Activated T-helper 9 cell treated with anti-CD3 and anti-CD28 coated beads, Interleukin-2, amount 50 U/mL, for 16 hours (primary cell): ENCODE measurements at places on chromosomes 2 and 18.

- no peak for DNase-seq
These were observed 54.1 kb downstream of the DYSF start for GRCh38 chr2:71507476-71507875.

GRCh38 chr2:31707992-31708391 is 127.3 kb upstream of the SRD5A2 start:
- DNase-seq: no peak

GRCh38 chr18:59377613-59378337 is 18.7 kb upstream of the LMAN1 start:
- DNase-seq: no peak

DNA sequence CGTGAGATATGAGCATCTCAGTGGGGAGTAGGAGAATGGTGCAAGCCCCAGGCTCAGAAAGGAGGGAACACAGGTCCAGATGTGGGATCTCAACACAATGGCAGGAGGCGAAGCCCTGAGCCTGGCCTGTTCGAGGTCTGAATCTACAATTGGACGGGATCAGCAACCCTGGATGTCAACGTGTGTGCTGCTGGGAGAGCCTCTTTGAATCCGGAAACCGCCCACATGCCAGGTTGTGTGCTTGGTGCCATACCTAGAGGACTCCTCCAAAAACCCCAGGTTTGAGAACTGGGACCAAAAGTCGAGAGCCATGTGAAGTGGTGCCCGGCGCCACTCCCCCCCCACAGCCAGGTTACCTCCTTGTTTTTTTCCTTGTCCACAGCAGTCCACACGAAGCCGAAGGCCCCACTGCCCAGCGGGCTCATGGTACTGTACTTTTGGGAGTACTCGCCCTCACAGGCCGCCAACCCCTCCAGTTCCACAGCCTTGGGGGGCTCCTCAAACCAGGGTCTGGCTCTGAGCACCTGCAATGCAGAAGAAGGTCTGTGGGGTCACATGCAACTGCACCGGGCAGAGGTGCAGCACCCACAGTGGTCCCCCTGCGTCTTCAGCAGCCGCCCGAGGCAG is 20.4 kb upstream of the MTERF4 start:
- no peak for DNase-seq

DNA sequence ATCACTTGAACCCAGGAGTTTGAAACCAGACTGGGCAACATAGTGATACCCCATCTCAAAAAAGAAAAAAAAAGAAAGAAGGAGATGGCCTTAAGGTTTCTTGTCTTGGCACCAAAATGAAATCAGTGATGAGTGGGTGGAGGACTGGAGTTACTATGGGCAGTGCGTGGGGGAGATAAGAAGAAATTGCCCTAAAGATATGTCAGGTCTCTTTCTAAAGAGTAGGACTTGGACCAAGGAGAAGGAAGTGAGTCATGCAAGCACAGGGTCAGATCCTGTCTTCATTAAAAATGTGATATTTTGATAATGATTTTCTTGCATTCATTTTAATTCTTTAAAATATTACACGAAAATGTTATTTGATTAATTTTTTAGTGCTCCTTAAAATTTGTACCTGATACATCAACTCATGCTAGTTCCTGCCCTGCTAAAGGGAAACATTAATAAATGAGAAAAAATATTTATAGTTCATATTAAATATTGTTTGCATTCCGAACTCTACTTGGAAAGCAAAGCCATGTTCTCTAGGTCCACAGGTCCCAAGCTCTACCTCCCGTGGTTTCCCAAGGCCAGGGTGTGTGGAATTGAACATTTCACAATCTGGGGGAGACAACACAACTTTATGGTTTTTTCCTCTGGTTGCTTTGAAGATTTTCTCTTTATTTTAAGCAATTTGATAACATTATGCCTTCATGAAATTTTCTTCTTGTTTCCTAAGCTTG is 62.6 kb upstream of the CTLA4 start:
- DNase-seq: no peak

DNA sequence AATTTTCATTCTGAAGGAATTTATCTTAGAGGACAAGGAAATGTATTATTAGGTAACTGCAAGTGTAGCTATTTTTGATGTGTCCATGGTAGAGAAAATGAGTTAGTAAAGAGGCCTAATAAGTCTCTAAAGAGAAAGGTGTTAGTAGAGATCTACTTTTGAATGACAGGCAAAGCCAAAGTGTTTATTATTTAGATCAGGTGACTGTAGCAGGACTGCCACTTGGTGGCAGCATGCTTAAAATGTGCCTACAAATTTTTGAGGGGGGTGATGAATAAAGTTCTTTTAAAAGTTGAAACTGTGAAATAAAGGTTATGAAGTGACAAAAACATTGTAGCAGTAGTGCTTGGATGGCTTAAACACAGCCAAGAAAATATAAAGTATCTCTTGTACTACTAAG is 421.5 kb upstream of the MEIS1 start:
- DNase-seq: no peak

GRCh38 chr2:233445152-233445830 is 91.0 kb downstream of the DGKD start:
- DNase-seq: no peak

DNA sequence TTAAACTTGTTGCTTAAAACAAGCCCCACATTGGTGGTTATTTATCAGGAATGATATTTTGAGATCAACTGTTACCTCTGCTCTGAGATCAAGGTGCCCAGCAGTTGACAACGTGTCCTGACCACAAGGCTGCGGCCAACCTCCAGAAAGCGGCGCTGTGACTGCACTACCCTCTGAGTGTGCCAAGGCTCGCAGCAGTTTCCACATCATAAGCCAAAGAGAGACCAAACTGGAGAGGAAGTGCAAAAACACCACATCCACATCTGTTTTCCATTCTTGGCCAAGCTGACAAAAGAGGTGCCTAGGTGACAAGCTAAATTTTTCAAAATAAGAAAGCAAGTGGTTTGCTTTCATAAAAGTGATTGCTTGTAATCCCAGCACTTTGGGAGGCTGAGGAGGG is 410.8 kb upstream of the POU3F3 start:
- DNase-seq: no peak

GRCh38 chr2:172949522-172949921 is 126.1 kb upstream of the MAP3K20 start:
- DNase-seq: no peak

DNA sequence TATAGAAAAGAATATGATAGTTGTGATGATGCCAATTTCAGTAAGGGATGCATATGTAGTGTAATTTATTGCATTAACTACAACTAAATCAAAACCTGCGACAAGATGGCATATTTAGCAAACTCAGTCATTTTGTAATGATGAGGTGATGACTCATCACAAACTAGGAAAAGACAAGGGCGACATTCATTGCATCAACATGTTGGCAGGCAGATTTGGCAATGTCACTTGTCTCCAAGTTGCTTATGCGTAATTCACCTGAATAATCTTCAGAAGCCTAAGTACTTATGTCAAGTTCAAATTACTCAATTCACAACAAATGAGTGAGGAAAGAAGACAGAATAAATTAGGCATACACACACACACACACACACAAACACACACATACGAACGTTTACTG is 273.2 kb upstream of the RGPD4 start:
- no peak for DNase-seq

DNA sequence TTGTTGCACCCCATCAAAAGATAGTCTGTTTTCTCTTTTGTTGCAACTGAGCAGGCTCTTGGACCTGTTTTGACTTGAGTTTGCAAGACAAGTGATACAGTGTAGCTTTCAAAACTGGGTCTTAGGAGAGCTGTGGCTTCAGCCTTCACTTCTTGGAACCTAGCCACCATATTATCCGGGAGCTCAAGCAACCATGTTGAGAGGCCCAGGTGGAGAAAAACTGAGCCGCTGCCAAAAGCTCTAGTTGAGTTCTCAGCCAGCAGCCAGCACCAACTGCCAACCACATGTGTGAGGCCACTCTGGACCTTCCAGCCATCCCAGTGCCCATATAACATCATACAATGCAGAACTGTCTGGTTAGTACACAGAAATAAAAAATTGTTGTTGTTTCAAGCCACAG is 5.4 kb downstream of the CACNB4 start:
- DNase-seq: no peak

DNA sequence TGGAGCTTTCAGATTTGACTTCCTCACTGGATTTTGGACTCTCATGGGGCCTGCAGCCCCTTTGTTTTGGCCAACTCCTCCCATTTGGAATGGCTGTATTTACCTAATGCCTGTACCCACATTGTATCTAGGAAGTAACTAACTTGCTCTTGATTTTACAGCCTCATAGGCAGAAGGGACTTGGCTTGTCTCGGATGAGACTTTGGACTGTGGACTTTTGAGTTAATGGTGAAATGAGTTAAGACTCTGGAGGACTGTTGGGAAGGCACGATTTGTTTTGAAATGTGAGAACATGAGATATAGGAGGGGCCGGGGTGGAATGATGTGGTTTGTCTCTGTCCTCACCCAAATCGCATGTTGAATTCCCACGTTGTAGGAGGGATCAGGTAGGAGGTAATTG is 233.4 kb upstream of the GALNT5 start:
- DNase-seq: no peak

DNA sequence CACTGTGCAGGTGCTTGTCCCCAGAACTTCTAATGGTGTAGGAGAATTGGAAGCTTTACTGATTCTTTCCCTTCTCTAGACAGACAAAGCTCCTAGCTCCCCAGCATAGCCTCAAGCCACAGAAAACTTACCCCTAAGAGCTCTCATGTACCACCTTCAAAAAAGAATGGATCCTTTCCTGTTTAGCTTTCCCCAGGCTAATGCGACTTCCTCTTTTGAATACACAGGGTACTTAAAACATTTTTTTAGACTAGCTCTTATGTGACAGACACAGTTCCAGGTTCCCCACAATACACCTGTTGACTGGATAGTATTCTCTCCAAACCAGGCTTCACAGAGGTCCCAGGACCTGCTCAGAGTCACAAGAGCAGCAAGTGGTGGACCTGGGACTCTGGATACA is 8.3 kb downstream of the CTAGE1 start:
- no peak for DNase-seq

GRCh38 chr2:51441786-51442185 is 409.9 kb upstream of the NRXN1 start:
- no peak for DNase-seq

- DNase-seq: no peak
These were observed 5.7 kb downstream of the STAT1 start for GRCh38 chr2:191008286-191008685.

DNA sequence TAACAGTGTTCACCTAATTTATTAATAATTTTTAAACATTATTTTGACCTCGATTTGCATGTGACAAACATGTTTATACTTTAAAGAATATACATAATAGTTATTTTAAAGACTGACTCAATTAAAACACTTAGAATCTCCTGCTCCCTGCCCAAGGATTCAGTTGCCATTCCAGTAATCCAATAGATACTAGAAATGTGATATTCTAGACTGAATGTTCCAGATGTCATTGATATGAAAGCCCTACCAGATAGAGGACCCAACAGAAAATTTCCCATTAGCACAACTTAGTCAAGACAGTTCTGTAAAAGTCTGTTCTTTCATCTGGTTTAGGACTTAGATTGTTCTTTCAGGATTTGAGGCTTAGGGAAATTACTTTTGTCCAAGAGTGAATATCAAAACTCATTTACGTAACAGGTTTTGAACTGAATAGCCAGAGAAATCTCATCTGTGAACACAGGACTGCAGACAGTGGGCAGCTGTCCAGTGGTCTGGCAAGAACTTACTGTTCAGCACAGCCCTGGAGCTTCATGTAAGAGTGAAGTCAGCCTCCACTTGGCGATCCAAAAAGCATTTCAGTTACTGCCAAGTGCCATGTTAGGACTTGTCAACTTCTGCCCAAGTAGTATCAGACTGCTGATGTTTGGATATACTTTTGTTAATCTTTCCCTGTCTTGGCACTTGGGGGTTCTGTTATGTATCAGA is 77.5 kb downstream of the OSBPL6 start:
- DNase-seq: no peak

- DNase-seq: no peak
These were observed 266.6 kb downstream of the PDE11A start for GRCh38 chr2:177806025-177806424.

DNA sequence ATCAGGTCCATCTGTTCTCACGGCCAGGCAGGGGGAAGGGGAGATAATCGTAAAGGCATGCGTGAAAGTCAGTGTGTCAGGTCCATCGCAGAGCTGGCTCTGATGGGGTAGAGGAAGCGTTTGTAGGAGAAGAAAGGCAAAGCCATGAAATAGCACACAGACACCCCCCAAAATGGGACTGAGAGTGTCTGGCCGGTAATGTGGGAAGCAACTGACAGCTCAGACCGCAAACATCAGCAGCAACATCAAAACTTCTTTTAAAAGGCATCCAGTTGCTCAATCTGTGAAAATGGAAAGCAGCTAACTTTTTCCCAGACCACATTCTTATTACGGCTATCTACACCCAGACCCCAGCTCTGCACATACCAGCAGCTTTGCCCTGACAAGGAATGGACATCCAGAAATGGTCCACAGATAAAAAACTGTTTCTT is 232.6 kb downstream of the EN1 start:
- DNase-seq: no peak

GRCh38 chr2:237859082-237859433 is 365 bp upstream of the RAMP1 start:
- no peak for DNase-seq

GRCh38 chr2:182372661-182373060 is 54.2 kb downstream of the PDE1A start:
- no peak for DNase-seq

DNA sequence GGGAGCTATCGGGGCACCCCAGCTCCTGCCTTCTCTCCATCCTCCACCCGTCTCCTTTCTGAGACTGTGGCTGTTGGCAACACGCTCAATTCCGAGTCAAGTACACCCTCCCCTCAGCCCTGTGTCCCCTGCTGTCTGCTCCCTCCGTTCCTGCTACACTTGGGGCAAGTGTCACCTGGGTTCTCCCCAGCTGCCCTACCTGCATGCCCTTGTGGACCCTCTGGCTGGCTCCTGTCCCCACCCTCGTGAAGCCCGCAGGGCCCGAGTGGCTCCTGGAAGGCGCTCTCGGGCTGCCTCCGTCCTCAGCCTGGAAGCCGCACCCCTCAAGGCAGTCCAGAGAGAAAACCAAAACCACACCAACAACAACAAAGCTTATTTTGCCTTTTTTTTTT is 33.9 kb downstream of the PDIA6 start:
- DNase-seq: no peak

DNA sequence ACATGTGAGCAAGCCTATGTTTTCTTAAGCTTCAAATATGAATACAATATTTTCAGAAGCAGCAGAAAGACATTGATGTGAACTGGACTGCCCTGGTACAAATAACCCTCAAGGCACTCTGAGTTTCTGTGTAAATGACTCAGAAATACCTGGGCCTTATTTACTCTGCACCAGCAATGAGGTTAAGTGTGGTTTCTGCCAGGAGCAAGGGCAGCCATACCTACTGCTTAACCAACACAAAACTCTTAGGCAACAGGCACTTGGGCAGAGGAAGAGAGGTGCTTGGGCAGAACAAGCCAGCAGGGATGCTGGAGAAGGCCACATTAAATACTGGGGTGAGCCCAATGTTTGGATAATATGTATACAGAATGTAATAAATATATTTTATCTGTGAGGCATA is 29.4 kb upstream of the ARL5A start:
- DNase-seq: no peak

- no peak for DNase-seq
These were observed 7.5 kb downstream of the ZNF519 start for GRCh38 chr18:14124689-14125088.
